ENCODE measurements at places on chromosomes 2 and 18. TPM values are rescaled to one million over a fixed set of nuclear protein-coding genes. Genes with fewer than 3 reads are reported as not detected.

Gene SLC9A4
- not detected for total RNA-seq

Gene MIB1
- total RNA-seq: 36.5 TPM

Gene GRHL1
- 0.76 TPM for total RNA-seq

Gene CDH20
- total RNA-seq: not detected

Gene GAD1
- total RNA-seq: 0.13 TPM

Gene LIMS3
- total RNA-seq: 7.8 TPM

Gene TSPYL6
- not detected for total RNA-seq

Gene IL36G
- total RNA-seq: not detected

Gene ASXL3
- total RNA-seq: 0.76 TPM

Gene STRADB
- 20.5 TPM for total RNA-seq

Gene LYG2
- not detected for total RNA-seq

Gene GCFC2
- total RNA-seq: 14.1 TPM

Gene INO80B
- 7.1 TPM for total RNA-seq

Gene SNED1
- 8.6 TPM for total RNA-seq

Gene MOGAT1
- not detected for total RNA-seq

Gene FAM124B
- total RNA-seq: 48.8 TPM

Gene PRKAG3
- not detected for total RNA-seq

Gene EN1
- not detected for total RNA-seq

Gene APOB
- 0.13 TPM for total RNA-seq

Gene INPP4A
- 40.0 TPM for total RNA-seq

Gene TMEM200C
- under 0.01 TPM for total RNA-seq

Gene VAMP5
- 89.2 TPM for total RNA-seq

Gene FRZB
- total RNA-seq: 0.13 TPM

Gene SAG
- under 0.01 TPM for total RNA-seq

Gene LDLRAD4
- total RNA-seq: 6.7 TPM

Gene RGPD3
- total RNA-seq: 0.13 TPM

Gene CNRIP1
- 44.9 TPM for total RNA-seq

All from dermis microvascular lymphatic vessel endothelial cell (primary cell).